ENCODE measurements at places on chromosomes 3 and 15. TPM values are rescaled to one million over a fixed set of nuclear protein-coding genes. Genes with fewer than 3 reads are reported as not detected.
A peak's percentile ranks its signal among the peaks of the same experiment; 100 is the strongest.

Gene SLC28A2
- total RNA-seq: not detected

Gene DLL4
- 11.1 TPM for total RNA-seq

Gene RETNLB
- not detected for total RNA-seq

Gene ETV5
- total RNA-seq: 5.0 TPM

Gene AP3S2
- 44.1 TPM for total RNA-seq

Gene SLC9A9
- total RNA-seq: 4.9 TPM

GRCh38 chr3:119322835-119323722 lies 28.9 kb downstream of the ARHGAP31 start:
- peak; percentile 88 for DNase-seq

DNA sequence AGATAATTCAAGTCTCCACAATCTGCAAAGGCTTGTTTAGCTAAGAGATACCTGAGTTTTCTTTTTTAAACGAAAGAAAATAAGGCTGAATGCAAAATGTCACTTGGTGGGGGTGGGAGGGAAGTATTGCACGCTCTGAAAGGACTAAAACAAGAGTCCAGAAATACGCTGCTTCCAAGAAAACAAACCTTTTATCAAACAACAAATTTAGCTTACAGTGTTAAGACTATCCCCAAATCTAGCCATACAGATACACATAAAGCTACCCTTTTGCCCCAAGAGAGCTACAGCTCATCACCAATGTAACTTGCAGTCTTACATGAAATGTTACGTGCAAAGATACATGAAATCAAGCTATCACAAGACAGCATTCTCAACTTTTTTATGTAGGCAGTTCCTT lies 522.5 kb downstream of the FOXP1 start:
- no peak for DNase-seq

DNA sequence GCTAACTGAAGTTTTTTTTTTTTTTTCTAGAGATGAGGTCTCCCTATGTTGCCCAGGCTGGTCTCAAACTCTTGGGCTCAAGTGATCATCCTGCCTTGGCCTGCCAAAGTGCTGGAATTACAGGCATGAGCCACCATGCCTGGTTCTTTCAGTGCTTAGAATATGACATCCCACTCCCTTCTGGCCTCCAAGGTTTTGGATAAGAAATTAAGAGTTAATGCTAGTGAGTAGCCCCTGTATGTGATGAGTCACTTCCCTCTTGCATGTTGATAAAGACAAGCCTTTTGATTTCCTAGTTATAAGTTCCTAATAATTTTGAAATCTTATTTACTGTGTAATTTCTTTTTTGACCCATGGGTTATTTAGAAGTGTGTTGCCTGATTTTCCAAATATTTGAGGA lies 35.7 kb upstream of the DNAJC19 start:
- no peak for DNase-seq

DNA sequence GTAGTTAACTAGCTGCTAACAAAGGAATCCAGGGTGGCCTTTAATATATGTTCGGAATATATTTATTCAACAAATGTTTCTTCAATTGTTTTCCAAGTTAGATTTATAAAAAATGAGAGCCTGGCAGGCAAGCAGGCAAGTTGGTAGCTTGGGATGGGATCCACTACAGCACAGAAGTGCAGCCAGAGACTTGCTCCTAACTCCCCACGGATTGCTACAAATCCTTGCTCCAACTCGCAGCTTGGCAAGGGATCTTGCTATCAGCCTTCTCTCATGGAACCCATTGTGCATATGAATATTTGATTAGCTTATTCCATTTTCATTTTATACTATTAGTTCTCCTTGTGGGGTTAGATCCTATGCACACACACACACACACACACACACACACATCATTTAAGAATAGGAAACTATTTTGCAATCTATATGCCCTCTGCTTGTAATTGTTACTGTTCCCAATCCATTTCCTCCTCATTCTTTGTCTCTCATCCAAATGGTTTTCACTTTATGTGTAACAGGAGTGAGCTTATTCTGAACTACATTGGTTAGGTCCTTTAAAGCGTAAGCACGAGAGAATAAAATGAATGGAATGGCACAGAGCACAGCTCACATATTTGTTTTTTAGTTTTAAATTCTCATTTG lies 505.6 kb downstream of the LPP start:
- no peak for DNase-seq

- no peak for DNase-seq
Observed at GRCh38 chr15:86115145-86115801, 35.6 kb downstream of the AGBL1 start.

DNA sequence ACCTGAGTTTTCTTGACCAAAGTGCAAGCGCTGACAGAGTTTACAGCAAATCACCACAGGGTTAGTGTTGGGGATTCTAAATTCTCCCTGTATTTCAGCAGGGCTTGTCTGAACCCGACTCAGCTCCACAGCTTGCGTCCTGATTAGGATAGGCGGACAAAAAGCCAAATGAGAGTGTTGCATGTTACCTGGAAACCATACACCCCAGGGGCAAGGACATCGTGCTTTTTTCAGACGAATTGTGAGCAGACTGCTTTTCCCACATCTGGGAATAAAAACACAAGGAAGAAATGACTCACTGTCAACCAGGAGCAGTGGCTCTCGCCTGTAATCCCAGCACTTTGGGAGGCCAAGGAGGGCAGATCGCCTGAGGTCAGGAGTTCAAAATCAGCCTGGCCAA lies 3.0 kb downstream of the DZIP1L start:
- no peak for DNase-seq

All from left ventricle myocardium inferior (tissue), 1 donor.